ENCODE measurements at places on chromosomes 3 and 15.

- H3K4me3 ChIP-seq = no peak overlapping the region
- H3K27me3 ChIP-seq = no peaks in the 10 kb centered on the region
- H3K27ac ChIP-seq = no peak overlapping the region
- no peaks in the 10 kb centered on the region for H3K4me1 ChIP-seq
- DNase-seq = no peak
Observed at GRCh38 chr3:46017720-46018119, 9.6 kb downstream of the XCR1 start.

GRCh38 chr3:139204728-139205127 is 139.1 kb upstream of the MRPS22 start:
- DNase-seq = no peak
- H3K27ac ChIP-seq = no peak overlapping the region
- no peaks in the 10 kb centered on the region for H3K4me1 ChIP-seq
- H3K36me3 ChIP-seq = no peaks in the 10 kb centered on the region
- no peak overlapping the region for H3K4me3 ChIP-seq

DNA sequence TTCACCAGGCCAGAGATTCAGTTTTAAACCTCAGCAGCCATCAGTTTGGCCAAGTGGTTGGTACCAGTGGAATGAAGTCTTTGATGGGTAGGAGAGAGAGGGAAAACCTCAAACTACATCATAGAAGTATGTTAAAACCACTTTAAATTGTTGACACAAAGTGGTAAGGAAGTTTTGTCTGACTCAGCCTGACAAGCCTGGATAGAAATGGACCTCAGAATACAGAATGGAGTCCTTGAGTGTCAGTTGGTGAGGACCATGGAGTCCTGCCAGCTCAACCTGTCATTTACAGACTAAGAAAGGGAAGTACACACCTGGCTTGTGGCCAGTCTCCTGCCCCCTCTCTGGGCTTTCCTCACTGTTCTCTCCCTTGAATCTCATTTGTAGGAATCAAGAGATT is 12.1 kb downstream of the EAF1 start:
- no peaks in the 10 kb centered on the region for H3K27me3 ChIP-seq
- peaks cover 86% of the 10 kb centered on the region for H3K36me3 ChIP-seq
- H3K27ac ChIP-seq = no peak overlapping the region
- H3K4me3 ChIP-seq = no peak overlapping the region
- no peaks in the 10 kb centered on the region for H3K4me1 ChIP-seq
- no peak for DNase-seq

DNA sequence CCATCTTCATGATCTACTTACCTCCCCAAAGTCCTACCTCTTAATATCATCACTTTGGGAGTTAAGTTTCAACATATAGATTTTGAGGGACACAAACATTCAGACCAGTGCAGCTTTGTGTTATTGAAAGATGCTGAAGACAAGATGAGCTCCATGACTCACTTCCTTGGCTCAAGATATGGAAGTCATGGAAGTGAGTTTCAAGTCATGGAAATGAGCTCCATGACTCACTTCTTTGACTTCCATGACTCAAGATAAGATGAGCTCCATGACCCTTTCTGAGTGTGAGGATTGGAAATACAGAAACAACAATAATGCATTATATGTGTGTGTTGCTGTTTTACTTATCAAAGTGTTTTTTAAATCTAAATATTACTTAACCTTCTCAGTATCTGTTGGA is 170.2 kb upstream of the TPRG1 start:
- H3K27me3 ChIP-seq = peaks cover 4% of the 10 kb centered on the region
- no peak for DNase-seq
- H3K27ac ChIP-seq = no peak overlapping the region

DNA sequence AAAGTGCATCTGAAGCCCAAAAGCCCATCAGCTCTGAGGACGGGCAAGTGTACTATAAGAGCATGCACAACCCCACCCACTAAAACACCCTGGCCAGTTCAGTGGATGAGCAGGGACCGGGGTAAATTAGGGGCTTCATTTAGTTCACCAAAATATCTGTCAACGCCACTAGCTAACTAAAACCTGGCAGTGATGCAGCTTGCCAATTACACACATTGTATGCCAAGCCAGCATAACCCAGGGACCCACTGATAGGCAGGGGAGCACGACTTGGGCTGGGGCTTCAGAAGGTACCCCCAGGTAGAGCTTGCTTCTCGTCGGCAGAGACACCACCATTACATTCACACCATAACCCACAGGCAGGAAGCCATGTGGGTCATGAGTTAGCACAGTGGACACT is 47.0 kb downstream of the PTPN23 start:
- H3K4me3 ChIP-seq = no peak overlapping the region
- no peaks in the 10 kb centered on the region for H3K4me1 ChIP-seq
- peaks cover 56% of the 10 kb centered on the region for H3K36me3 ChIP-seq
- H3K27me3 ChIP-seq = no peaks in the 10 kb centered on the region
- DNase-seq = no peak

GRCh38 chr3:154193000-154193615 is 71.9 kb downstream of the ARHGEF26 start:
- H3K27me3 ChIP-seq = no peaks in the 10 kb centered on the region
- no peak overlapping the region for H3K27ac ChIP-seq
- H3K4me1 ChIP-seq = no peaks in the 10 kb centered on the region
- no peaks in the 10 kb centered on the region for H3K36me3 ChIP-seq
- no peak overlapping the region for H3K4me3 ChIP-seq

GRCh38 chr15:57091636-57092035 is 173.2 kb downstream of the TCF12 start:
- no peaks in the 10 kb centered on the region for H3K27me3 ChIP-seq
- no peaks in the 10 kb centered on the region for H3K4me1 ChIP-seq
- H3K36me3 ChIP-seq = peaks cover 4% of the 10 kb centered on the region

GRCh38 chr15:95134431-95135110 is 903.2 kb downstream of the MCTP2 start:
- H3K27me3 ChIP-seq = no peaks in the 10 kb centered on the region
- H3K4me3 ChIP-seq = no peak overlapping the region
- no peaks in the 10 kb centered on the region for H3K36me3 ChIP-seq
- H3K4me1 ChIP-seq = no peaks in the 10 kb centered on the region

DNA sequence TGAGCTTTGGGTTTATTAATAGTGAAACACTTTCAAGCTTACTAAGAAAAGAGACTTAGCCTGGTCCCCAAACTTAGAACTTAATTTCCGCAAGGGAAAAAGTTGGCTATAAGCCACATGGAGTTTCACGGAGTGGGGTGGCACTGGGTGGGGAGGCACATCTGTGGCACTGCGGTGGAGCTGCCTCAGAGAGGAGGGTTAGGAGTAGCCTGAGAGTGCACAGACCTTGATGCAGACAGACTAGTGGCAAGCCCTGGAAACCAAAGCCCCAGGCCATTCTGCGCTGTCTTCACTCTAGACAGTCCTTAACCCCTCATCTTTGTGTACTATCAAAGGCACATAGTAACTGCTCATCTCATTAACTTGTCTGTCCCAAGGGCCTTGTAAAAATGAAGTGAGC is 22.0 kb downstream of the CXCR6 start:
- no peaks in the 10 kb centered on the region for H3K27me3 ChIP-seq
- no peak for DNase-seq
- H3K27ac ChIP-seq = peak overlapping the region; percentile 71
- H3K4me3 ChIP-seq = peak overlapping the region; percentile 37
- peaks cover 82% of the 10 kb centered on the region for H3K36me3 ChIP-seq

DNA sequence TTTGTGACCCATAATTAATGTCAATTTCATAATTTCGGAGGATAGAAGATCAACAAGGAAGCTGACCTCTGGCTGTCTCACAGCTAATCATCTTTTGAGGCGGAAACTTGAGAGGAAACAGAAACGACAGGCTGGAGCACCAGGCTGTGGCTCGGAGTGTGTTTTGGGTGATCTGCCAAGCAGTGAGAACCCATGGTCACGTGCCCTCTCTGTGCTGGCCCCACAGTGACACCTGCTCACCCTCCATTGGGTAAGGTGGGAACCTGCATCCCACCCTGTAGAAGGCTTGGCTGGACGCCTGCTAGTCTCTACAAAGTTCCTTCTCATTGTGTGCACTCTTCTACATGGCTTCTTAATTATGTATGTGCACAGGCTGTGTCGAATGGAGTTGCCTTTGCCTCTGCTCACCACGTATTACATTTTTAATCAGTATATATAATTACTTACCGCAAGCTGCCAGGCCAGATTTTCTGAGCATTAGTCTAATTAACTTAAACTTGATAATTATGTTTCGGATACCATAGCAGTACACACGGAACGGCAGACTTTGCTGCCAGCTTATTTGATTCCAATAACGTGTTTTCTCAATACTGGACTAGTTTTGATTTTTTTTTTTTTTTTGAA is 719.4 kb upstream of the CFAP20DC start:
- no peak for DNase-seq
- H3K4me3 ChIP-seq = no peak overlapping the region
- no peaks in the 10 kb centered on the region for H3K27me3 ChIP-seq

DNA sequence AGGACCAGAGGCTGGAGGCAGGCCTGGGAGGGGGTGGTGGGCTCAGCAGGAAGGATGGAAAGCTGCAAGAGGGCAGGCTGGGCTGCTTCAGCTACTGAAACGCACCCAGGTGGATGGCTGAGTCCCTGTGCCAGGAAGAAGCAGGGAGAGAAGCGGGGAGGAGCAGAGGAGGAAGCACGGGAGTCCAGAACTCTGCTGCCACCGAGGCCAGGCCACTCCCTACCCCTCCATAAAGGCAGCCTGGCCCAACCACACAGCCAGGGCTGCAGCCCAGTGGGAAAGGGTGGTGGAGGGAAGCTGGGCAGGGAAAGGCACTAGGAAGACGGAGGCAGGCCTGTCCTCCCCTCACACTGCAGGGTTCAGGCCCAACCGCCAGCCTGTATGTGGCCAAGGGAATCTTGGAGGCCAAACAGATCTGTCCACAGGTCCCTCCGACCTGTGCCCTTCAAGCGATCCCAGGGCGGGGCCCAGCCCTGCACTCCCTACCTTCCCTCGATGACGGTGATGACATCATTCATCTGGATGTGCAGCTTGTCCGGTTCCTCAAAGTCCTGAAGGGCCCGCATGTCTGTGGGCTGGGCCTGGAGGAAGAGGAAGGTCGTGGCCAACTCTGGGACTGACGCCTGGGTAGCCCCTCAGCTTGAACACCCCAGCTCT is 30.5 kb downstream of the TNK2 start:
- DNase-seq = no peak
- H3K27ac ChIP-seq = no peak overlapping the region
- H3K4me3 ChIP-seq = no peak overlapping the region
- no peaks in the 10 kb centered on the region for H3K27me3 ChIP-seq

GRCh38 chr15:42819786-42820185 is 82.9 kb upstream of the CDAN1 start:
- no peaks in the 10 kb centered on the region for H3K27me3 ChIP-seq
- no peak for DNase-seq
- H3K4me3 ChIP-seq = no peak overlapping the region
- no peaks in the 10 kb centered on the region for H3K4me1 ChIP-seq
- no peaks in the 10 kb centered on the region for H3K36me3 ChIP-seq
- no peak overlapping the region for H3K27ac ChIP-seq

DNA sequence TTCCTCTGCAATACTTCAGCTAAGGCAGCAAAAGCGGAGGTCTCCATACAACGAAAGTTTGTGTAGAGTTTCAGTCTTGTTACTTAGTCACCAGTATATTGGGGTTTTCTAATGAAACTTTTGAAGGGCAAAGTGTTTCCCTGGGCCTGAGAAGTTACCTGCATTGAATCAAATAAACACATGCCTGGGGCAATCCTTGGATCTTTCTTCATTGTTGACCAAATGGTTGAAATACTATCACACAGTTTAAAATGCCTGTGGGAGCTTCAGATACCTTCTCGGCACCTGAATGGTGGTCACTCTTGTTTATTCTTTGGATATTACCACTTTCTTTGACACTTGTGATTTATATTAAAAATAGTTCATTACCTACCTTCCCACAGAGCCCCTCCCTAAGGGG is 988 bp upstream of the CHSY1 start:
- H3K27ac ChIP-seq = no peak overlapping the region
- H3K27me3 ChIP-seq = no peaks in the 10 kb centered on the region
- H3K4me3 ChIP-seq = peak overlapping the region; percentile 85
- peaks cover 25% of the 10 kb centered on the region for H3K4me1 ChIP-seq
- no peaks in the 10 kb centered on the region for H3K36me3 ChIP-seq

GRCh38 chr3:97131476-97131875 is 317.1 kb downstream of the EPHA6 start:
- no peak overlapping the region for H3K27ac ChIP-seq
- no peaks in the 10 kb centered on the region for H3K27me3 ChIP-seq
- H3K4me3 ChIP-seq = no peak overlapping the region
- H3K4me1 ChIP-seq = no peaks in the 10 kb centered on the region

DNA sequence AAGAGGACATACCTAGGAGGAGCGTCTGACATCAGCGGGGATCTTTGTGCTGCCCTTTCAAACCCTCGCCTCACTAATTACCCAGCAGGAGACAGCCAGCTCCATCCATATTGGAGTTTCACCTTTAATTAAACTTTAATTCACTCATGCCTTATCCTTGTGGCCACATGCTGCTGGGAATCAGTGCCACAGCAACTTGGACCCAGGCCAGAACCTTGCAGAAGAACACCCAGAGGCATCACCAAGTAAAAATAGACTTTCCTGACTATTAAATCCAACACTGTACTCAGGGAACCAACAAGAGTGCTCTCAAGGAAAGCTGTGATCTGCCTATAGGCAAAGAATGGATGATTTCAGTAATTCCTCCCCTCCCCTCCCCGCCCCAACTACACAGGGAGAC is 23.9 kb downstream of the EIF1B start:
- no peaks in the 10 kb centered on the region for H3K36me3 ChIP-seq
- DNase-seq = no peak
- no peak overlapping the region for H3K4me3 ChIP-seq
- no peaks in the 10 kb centered on the region for H3K27me3 ChIP-seq
- H3K4me1 ChIP-seq = no peaks in the 10 kb centered on the region
- no peak overlapping the region for H3K27ac ChIP-seq

- H3K4me3 ChIP-seq = no peak overlapping the region
- no peaks in the 10 kb centered on the region for H3K36me3 ChIP-seq
- H3K4me1 ChIP-seq = no peaks in the 10 kb centered on the region
- H3K27ac ChIP-seq = no peak overlapping the region
- peaks cover 14% of the 10 kb centered on the region for H3K27me3 ChIP-seq
- no peak for DNase-seq
Observed at GRCh38 chr15:89423981-89424380, 72.4 kb downstream of the RHCG start.

DNA sequence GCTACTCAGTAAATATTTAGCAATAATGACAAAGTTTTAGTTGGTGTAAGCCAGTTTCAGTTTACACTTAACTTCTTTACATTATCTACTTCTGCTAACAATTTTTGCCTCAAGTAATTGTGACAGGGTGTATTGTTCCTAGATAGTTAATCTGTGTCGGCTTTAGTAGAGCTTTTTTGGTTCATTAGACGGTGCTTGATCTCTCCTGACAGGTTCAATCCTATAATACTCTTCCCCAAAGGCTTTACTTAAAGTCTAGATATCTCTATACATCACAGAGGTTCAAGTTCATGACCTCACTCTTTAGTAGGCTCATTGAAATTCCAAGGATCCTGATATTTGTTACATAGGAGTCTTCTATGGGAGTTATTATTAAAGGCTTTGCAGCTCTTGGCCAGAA is 365.6 kb upstream of the DPPA4 start:
- no peaks in the 10 kb centered on the region for H3K36me3 ChIP-seq
- H3K27ac ChIP-seq = no peak overlapping the region
- H3K27me3 ChIP-seq = no peaks in the 10 kb centered on the region
- no peaks in the 10 kb centered on the region for H3K4me1 ChIP-seq

GRCh38 chr3:195094191-195094921 is 176.6 kb downstream of the XXYLT1 start:
- H3K36me3 ChIP-seq = no peaks in the 10 kb centered on the region
- H3K27me3 ChIP-seq = no peaks in the 10 kb centered on the region
- no peak for DNase-seq
- no peak overlapping the region for H3K4me3 ChIP-seq
- no peak overlapping the region for H3K27ac ChIP-seq

- H3K27ac ChIP-seq = no peak overlapping the region
- H3K27me3 ChIP-seq = no peaks in the 10 kb centered on the region
- no peak for DNase-seq
- no peak overlapping the region for H3K4me3 ChIP-seq
- no peaks in the 10 kb centered on the region for H3K36me3 ChIP-seq
Observed at GRCh38 chr3:98199020-98199419, 32.5 kb downstream of the OR5H15 start.
